ENCODE measurements at places on chromosomes 13 and 19.

GRCh38 chr13:21336609-21337349, 122.3 kb downstream of the ZDHHC20 start:
- DNase-seq = no peak

DNA sequence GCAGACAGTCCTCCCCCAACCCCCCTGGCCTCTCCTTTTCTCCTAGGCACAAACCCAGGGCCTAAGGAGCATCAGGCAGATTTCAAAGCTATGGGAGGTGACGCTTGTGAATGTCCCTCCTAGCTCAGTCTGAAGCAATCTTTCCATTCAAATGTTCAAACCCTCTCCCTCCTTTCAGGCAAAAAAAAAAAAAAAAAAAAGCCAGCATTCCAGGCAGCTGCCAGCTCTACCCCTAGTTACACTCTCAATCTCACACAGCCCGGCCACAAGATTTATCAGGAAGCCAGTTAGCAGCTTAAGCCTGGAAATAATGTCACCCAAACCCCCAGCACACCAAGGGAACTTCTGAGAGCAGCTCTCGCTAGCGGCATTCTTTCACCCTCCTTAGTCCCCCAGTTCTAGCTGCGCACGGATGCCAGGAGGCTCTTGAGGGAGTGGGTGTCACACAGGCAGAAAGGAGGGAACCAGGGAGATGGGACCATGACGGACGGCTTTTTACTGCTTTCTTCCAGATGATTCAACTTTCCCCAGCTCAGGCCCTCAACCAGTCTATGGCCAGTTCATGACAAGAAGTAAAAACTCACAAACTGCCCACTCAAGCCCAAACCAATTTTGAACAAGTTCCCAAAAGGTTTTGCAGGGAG, 6.3 kb downstream of the SH3GL1 start:
- DNase-seq = no peak

DNA sequence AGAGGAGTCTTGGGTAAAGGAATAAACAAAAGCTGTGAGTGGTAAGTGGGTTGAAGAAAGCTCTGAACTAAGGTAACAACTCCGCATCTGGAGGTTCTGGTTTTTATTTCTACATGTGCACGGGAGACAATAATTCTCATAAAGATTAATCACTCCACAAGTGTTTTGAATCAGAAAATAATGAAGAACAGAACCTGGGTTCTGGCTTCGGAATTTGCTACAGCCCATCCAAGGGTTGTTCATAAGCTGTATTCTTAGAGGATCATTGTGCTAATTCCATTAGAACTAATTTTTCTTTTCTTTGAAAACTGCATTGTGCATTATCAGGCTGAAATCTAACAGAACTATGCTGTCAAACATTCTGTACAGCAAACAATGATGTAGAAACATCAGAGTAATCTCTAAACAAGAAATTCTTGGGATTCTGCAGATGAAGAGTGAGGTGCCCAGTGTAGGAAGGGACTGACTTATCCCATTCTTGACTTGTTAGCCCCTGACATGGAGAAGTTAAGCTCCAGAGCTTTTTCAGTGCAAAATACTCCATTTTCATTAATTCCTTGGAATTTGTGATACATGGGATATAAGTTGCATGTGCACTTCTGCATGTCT, 368.2 kb downstream of the COG6 start:
- no peak for DNase-seq

- no peak for DNase-seq
These were observed 71.2 kb downstream of the SPACA7 start for GRCh38 chr13:112447306-112447705.

GRCh38 chr19:16470911-16471811, 609 bp downstream of the EPS15L1 start:
- DNase-seq = peak; percentile 45
